ENCODE measurements at places on chromosomes 16 and 17.

DNA sequence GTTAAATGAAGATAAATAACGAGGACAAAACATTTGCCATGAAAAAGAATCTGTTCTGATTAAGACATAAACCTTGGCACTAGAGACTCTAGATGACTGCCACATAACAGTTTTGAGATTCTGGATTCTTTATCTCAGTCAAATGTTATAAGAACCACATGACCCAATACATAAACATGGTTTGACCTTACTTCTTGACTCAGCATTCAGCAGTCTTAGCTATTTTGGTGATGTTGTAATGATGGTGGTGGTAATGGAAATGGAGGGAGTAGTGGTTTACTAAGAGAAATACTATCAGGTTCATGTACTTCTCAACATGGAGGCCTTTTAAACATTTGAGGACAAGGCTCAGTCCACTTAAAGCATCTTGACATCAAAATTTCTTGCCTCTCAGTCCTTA is 925.4 kb downstream of the CDH11 start:
- DNase-seq, result no peak

DNA sequence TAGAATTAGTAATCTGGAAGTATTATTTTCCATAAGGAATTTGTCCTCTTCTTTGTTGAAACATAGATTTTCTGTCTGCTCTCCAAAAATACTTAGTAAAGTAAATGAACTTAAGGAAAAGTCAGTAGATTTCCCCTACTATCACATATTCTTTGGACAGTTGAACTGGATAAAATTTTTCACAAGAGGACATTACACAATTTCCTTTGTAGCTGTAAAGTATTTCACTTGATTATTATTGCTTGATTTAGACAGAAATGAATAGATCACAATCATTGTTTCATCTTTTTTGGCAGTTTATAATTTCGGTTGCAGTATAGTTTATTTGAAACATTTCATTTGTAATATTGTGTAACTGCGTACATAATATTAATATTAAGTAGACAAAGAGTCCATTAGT is 12.5 kb downstream of the CYB5B start:
- no peak for DNase-seq

GRCh38 chr17:49738456-49739163 is 25.3 kb downstream of the FAM117A start:
- DNase-seq, result no peak

DNA sequence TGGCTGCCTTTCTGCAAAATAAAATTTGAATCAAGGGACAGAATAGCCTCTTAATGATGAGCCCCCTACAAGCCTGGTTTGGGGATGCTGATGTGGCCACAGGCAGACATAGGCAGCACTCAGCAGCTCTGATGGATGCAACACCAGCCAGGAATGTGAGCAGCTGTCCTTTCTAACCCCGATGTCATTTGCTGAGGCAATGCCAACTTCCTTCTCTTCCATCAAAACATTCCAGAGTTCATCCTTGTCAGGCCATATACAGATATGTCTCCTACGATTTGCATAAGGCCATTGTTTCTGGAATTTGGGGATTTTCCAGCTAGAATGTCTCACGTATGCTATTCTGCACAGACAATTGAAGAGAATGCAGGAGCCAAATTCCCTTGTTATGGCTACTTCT is 52.1 kb upstream of the MYOCD start:
- no peak for DNase-seq

DNA sequence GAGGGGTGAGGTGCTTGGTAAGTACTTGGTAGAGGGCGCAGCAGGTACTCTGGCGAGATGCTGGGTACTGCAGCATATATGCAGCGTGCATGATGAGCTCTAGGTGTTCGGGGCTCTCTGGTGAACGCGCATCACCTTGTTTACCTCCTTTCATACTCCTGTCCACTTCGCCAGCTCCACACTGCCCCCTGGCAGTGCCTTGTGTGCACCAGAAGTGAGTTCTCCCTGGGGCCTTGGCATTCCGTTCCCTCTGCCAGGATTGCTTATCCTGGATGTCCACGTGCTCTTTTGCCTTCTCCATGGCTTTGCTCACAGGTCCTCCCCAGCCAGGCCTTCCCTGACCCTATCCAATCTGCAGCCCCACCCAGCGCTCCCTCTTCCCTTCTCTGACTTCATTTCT is 154.2 kb downstream of the MRM1 start:
- no peak for DNase-seq

DNA sequence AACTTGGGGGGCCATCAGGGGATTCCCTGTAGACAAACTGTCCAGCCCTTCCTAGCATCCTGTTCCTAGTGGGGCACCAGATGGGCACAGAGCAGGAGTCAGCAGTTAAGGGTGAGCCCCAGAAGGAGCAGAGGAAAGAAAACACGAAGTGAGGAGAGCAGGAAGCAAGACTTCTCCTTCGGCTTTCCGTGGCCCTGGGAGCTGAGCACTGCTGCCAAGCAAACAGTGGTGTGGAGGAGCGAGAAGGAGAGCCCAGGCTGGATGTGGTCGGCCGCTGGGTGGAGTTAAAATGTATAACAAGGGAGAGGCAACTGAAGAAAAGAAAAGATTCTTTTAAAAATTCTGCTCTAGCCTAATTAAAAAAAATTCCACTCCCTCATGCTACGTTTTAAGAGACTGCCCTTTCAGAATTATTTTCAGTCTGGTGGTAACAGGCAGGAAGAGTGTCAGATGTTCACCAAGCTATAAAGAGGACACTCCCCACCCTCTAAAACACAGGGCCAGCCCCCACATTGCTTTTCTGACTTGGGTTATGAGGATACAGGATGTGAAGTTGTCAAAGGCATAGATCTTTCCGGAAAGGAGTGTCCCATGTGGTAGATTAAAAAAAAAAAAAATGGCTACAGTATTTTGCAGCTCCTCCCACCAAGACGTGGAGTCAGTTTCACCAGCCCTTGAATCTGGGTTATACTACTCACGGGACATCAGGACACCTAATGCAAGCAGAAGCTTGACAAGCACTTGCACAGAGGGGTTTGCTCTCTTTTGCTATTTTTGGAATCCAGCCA is 74.9 kb upstream of the ZFHX3 start:
- no peak for DNase-seq

DNA sequence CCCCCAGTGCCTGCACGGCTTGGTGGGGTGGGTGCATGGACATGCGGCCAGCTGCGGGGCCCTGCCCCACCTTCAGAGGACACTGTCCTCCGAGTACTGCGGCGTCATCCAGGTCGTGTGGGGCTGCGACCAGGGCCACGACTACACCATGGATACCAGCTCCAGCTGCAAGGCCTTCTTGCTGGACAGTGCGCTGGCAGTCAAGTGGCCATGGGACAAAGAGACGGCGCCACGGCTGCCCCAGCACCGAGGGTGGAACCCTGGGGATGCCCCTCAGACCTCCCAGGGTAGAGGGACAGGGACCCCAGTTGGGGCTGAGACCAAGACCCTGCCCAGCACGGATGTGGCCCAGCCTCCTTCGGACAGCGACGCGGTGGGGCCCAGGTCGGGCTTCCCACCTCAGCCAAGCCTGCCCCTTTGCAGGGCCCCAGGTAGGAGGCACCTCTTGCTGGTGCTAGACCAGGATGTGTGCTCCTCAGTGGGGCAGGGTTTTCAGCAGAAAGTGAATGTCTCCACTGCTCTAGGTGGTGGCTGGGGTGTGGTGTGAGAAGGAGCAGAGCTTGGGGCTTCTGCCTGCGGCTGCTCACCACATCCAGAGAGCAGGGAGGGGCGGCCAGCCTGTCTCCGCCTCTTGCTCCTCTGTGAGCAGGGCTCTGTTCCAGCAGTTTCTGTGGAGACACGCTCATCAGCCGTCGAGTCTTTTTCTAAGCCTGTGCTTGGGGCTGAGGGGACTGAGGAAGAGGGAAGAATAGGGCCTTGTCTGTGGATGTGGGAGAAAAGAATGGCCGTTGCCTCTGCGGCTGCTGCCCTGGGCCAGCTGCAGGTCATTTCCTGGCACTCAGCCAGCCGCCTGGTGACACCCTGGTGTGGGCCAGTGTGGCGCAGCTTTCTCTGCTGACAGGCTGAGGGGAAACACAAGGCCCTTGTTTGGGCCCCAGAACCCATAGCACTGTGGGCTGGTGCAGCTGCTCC is 2.2 kb downstream of the ZNF276 start:
- no peak for DNase-seq

- DNase-seq, result no peak
Observed at GRCh38 chr17:47276868-47277267, 23.2 kb downstream of the ITGB3 start.

DNA sequence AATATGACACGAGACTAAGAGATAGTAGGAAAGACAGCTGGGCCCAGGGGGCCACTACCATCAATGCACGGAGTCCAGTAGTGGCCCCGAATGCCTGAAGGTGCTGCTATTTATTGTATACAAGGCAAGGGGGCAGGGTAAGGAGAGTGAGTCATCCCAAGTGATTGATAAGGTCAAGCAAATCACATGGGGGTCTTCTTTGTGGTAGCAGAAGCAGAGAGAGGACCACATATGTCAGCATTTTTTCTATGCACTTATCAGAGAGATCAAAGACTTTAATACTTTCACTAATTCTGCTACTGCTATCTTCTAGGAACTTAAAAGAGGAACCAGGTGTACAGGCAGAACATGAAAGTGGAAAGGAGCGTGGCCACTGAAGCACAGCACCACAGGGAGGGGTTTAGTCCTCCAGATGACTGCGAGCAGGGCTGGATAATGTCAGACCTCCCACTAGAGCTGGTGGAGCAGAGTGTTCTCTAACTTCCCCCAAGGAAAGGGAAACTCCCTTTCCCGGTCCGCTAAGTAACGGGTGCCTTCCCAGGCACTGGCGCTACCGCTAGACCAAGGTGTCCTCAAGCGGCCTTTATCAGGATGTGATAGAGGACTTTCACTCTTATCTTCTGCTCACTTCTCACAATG is 26.4 kb upstream of the ARL4D start:
- no peak for DNase-seq

DNA sequence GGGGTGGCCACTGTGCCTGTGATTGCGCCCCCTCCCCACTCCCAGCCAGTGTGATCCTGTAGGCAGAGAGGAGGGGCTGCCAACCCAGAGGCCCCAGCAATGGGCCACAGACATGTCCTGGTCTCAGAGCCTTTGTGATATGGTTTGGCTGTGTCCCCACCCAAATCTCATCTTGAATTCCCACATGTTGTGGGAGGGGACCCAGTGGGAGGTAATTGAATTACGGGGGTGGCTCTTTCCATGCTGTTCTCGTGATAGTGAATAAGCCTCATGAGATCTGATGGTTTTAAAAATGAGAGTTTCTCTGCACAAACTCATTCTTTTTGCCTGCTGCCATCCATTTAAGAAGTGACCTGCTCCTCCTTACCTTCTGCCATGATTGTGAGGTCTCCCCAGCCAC is 56.8 kb upstream of the ZNF469 start:
- DNase-seq, result no peak

DNA sequence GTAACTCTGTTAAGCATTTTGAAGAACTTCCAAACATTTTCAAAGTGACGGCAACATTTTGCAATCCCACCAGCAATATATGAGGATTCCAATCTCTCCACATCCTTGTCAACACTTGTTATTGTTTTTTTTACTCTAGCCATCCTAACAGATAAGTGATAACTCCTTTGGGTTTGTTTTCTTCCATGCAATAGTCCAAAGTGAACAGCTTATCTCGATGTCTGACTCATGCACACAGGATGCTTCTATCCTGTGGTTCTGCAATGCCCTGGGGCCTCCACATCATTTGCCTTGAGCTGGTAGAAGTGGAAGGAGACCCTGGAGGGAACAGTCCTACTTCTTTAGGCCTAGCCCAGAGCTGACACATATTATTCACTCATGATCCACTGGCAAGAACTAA is 13.0 kb downstream of the TLE7 start:
- no peak for DNase-seq

DNA sequence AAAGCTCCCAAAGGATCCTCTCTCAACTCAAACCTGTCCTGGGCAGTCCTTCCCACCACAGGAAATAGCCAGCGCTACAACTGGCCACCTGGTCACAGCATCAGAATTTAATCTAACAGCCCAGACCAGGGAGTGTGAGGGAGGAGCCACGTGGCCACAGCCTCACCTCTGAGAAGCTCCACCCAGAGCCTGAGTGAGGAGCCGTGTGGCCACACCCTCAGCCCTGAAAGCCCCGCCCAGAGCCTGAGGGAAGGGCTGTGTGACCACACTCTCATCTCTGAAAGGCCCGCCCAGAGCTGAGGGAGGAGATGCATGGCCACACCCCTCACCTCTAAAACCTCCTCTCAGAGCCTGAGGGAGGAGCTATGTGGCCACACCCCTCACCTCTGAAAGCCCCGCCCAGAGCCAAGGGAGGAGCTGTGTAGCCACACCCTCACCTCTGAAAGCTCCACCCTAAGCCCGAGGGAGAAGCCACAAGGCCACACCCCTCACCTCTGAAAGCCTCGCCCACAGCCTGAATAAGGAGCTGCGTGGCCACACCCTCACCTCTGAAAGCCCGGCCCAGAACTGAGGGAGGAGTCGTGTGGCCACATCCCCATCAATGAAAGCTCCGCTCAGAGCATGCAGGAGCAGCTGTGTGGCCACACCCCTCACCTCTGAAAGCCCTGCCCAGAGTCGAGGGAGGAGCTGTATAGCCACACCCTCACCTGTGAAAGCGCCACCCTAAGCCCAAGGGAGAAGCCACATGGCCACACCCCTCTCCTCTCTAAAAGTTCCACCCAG is 28.6 kb downstream of the SLC38A8 start:
- no peak for DNase-seq

- DNase-seq, result no peak
Observed at GRCh38 chr16:22360963-22361659, 13.3 kb downstream of the CDR2 start.

- DNase-seq, result no peak
Observed at GRCh38 chr17:76107509-76107908, 3.9 kb upstream of the EXOC7 start.

- no peak for DNase-seq
Observed at GRCh38 chr16:81996664-81997509, 14.4 kb downstream of the SDR42E1 start.

- DNase-seq, result no peak
Observed at GRCh38 chr17:73519714-73520368, 124.4 kb downstream of the SDK2 start.

DNA sequence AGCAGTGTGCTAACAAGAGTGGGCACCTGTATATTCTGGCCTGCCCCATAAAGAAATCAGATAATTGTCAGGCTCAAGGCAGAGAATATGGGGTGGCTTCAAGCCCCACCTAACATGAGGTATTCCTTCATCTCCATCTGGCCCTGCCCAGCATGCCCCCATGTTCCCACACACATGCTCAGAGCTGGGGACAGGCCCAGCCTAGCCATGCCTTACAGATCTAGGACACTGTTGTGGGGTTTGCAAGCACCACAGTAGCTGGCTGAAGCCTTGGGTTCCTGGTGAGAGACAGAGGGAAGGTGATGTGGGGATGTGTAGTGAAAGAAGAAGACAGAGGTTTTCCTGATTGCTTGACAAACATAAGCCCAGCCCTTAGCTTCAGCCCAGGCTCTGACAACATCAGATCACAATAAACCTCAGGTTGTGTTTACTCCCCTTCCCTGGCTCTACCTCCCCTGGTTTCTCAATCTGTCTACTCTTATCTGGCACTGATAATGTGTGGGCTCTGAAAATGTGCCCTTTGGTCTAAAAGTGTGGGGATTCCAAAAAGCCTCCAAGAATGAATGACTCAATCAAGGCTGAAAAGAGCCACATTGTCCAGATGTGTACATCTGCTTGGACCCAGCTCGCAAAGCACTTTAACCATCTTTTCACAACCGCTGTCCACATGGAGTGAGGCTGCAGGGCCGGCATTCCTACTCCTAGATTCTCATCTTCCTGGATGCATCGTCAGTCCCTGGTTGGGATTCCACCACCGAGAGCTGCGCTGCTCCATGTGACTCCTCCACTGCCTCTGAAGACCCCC is 34.4 kb downstream of the CDRT4 start:
- no peak for DNase-seq

Data from right renal cortex interstitium (tissue), 3 donors.